ENCODE measurements at places on chromosomes 16 and 17. TPM values are rescaled to one million over a fixed set of nuclear protein-coding genes. Genes with fewer than 3 reads are reported as not detected.

SNX20 gene
- polyA plus RNA-seq = 18.1 TPM

HSD17B2 gene
- not detected for polyA plus RNA-seq

TEDC2 gene
- 42.0 TPM for polyA plus RNA-seq

WNK4 gene
- not detected for polyA plus RNA-seq

SCGB1C2 gene
- not detected for polyA plus RNA-seq

CDC42EP4 gene
- 3.8 TPM for polyA plus RNA-seq

- DNase-seq = no peak
- no peaks in the 10 kb centered on the region for H3K36me3 ChIP-seq
- no peak overlapping the region for H3K27ac ChIP-seq
- H3K4me1 ChIP-seq = no peaks in the 10 kb centered on the region
- no peak overlapping the region for H3K4me3 ChIP-seq
These were observed 60.3 kb upstream of the CIBAR2 start for GRCh38 chr16:85172455-85173145.

DNA sequence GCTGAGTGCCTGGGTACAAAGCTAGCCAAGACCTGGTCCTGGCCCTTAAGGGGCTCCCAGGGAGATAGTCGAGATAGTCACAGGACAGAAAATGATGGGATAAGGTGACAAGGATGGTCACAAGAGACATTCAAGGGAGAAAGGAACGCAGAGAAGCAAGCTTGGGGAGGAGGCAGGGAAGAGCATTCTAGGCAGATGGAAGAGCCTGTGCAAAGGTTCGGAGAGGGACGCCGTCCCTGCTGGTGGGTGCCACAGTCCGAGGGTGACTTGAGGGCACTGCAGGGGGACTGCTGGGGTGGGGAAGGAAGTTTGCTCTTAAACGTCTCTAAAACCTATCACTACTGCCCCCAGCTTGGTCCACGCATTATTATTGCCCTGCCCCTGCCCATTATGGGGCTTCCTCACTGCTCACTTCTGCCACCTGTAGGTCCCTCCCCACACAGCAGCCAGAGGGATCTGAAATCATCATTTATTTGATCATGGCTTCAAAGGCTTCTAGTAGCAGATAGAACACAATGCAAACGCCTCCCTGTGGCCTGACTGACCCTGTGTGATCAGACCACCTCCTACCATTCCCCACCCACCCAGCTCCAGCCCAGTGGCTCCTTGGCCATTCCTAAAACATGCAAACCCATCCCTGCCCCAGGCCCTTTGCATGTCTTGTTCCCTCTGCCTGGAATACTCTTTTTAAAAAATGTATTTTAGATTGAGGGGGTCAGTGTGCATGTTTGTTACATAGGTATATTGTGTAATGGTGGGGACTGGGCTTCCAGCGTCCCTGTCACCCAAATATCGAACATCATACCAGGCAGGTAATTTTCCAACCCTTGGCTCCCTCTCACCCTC, 60.3 kb downstream of the RMI2 start:
- H3K4me1 ChIP-seq = no peaks in the 10 kb centered on the region
- no peaks in the 10 kb centered on the region for H3K27me3 ChIP-seq
- DNase-seq = no peak
- H3K27ac ChIP-seq = no peak overlapping the region
- no peaks in the 10 kb centered on the region for H3K36me3 ChIP-seq

DNA sequence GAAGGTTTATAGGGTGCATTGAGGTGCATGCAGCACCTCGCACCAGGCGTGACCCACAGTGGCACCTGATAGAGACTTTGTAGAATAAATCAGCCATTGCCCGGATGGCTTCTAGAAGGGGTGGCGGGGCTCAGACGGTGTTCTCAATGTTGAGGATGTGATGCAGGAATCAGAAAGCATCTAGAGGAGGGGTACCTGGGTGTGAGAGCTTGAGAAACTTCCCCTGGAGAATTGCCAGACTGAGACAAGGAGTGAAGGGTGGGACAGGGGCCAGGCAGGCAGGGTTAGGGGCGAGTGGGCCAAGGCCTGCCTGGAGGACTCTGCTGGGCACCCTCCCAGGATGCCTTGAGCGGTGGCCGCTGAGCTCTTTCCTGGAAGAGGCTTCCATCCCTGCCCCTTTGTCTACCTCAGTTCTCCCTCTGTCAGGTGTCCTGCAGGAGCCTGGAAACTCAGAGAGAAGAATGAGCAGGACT, 9.3 kb upstream of the ADGRG1 start:
- no peak overlapping the region for H3K27ac ChIP-seq
- no peaks in the 10 kb centered on the region for H3K4me1 ChIP-seq
- no peak for DNase-seq
- H3K4me3 ChIP-seq = no peak overlapping the region
- no peaks in the 10 kb centered on the region for H3K27me3 ChIP-seq

DNA sequence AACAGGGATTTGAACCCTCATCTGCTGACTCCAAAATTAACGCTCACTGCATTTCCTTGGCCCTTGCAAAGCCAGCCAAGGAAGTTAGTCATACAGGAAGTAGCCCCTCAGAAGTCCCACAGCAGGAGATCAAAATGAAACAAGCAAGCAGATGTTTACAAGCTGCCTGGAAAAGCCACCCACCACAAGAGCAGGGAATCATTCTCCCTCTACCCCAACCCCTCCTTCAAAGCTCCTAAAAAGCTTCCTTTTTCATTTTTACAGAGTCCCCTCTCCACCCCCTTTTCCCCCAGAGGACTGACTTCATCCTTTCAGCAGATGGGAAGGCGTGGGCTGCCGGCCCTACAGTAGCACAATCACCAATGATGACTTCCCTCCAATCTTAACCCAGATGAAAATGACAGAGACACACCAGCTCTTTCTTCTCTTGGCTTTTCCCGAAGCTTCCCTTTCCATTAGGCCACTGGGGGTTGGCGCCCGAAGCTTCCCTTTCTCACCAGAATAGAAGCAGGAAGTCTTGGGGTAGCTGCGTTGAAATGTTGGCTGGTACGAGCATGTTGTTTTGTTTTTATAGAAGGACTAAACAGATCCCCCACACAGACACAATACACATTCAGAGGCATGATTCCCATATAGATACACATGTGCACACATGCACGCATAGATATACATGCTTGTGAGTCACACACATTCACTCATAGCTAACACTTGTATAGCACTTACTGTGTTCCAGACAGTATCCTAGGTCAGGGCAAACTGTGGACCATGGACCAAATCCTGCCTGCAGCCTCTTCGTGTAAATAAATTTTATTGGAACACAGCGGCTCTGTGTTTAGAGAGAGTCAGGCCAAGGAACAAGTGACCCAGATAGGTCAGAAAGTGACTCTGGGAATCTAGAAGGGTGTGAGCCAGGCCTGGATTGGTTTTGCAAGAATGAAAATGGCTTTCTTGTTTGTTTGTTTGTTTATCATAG, 17.4 kb downstream of the ITPRIPL2 start:
- H3K4me1 ChIP-seq = peaks cover 73% of the 10 kb centered on the region
- peak overlapping the region; percentile 29 for H3K27ac ChIP-seq
- H3K4me3 ChIP-seq = peak overlapping the region; percentile 10
- no peaks in the 10 kb centered on the region for H3K36me3 ChIP-seq
- DNase-seq = no peak
- H3K27me3 ChIP-seq = no peaks in the 10 kb centered on the region

DNA sequence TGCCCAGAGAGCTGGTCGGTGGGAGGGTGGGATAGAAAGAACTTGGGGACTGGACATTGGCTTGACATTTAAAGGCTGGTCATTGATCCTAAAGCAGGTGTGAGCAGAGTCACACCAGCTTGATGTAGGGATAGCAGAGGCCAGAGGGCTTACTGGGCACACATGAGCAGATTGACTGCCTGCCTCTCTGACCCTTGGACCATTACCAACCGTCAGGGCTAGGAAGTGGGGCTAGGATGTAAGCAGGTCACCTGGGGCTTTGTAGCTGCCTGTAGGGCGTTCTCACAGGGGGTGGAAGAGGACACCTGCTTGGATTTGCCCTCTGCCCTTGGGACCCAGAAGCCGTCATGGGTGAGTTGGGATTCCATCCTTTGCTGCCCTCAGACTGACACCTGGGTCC, 11.1 kb upstream of the SMPD3 start:
- H3K27me3 ChIP-seq = no peaks in the 10 kb centered on the region
- no peak overlapping the region for H3K4me3 ChIP-seq
- no peak overlapping the region for H3K27ac ChIP-seq
- DNase-seq = no peak
- no peaks in the 10 kb centered on the region for H3K36me3 ChIP-seq

GRCh38 chr16:79589601-79590102, 10.9 kb downstream of the MAF start:
- no peak overlapping the region for H3K4me3 ChIP-seq
- DNase-seq = no peak
- H3K36me3 ChIP-seq = no peaks in the 10 kb centered on the region

DNA sequence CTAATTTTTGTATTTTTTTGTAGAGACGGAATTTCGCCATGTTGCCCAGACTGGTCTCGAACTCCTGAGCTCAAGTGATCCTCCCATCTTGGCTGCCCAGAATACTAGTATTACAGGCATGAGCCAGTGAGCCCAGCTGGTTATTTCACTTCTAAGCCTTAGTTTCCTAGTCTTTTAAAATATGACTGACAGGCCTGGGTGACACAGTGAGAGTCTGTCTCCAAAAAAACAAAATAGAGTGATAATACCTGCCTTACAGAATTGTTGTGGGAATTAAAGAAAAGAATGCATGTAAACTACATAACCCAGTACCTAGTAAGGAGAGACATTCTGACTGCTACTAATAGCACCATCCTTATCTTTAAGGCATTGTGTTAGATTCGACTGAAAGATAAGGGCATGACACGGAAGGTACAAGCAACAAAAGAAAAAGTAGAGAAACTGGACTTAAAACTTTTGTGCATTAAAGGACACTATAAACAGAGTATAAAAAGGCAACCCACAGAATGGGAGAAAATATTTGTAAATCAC, 11.6 kb downstream of the TOM1L2 start:
- peak overlapping the region; percentile 63 for H3K27ac ChIP-seq
- H3K27me3 ChIP-seq = no peaks in the 10 kb centered on the region
- no peaks in the 10 kb centered on the region for H3K36me3 ChIP-seq
- H3K4me1 ChIP-seq = peaks cover 23% of the 10 kb centered on the region
- no peak for DNase-seq

DNA sequence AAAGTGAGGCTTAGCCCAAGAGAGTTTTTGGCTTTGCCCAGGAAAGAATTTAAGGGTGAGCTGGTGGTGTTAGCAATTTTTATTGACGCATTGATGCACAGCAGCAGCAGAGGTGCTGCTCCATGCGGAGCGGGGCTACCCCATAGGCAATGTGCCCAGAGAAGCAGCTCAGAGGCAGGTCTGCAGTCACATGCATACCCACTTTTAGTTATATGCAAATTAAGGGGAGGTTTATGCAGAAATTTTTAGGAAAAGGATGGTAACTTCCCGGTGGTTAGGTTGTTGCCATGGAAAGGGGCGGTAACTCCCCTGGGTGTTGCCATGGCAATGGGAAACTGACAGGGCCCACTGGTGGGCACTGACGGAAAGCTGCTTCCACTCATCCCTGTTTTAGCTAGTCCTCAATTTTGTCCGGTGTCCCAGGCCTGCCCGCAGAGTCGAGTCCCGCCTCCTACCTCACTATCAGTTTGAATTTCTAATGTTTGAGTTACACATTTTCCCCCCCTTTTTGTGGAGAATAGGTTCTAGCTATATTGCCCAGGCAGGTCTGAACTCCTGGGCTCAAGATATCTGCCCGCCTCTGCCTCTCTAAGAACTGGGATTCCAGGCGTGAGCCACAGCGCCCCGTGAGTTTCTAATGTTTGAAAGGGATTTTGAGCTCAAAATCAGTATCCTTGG, 10.4 kb upstream of the GJD3 start:
- H3K27me3 ChIP-seq = no peaks in the 10 kb centered on the region
- H3K27ac ChIP-seq = no peak overlapping the region
- no peaks in the 10 kb centered on the region for H3K36me3 ChIP-seq
- DNase-seq = no peak
- no peak overlapping the region for H3K4me3 ChIP-seq
- no peaks in the 10 kb centered on the region for H3K4me1 ChIP-seq

GRCh38 chr17:17676752-17677151, 4.5 kb upstream of the RAI1 start:
- H3K36me3 ChIP-seq = no peaks in the 10 kb centered on the region
- no peak overlapping the region for H3K27ac ChIP-seq

DNA sequence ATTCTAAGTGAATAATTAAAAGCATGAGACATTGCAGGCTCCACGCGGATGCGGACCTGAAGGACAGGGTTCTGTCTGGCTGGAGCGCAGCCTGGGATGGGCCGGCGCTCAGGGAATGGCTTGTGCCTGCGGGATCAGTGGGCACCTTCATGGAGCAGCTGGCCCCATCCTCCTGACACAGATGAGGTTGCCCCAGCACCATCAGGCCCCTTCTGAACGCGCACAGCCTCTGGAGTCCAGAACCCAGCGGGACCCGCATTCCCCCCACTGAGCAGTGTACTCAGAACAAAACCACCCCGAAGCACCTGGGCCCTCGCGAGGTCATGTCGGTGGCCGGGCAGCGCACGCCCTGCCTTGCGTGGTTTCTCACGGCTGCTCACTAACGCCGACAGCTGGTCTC, 70.5 kb upstream of the CHMP6 start:
- DNase-seq = no peak
- no peak overlapping the region for H3K27ac ChIP-seq
- no peaks in the 10 kb centered on the region for H3K4me1 ChIP-seq
- H3K27me3 ChIP-seq = no peaks in the 10 kb centered on the region
- H3K4me3 ChIP-seq = no peak overlapping the region

DNA sequence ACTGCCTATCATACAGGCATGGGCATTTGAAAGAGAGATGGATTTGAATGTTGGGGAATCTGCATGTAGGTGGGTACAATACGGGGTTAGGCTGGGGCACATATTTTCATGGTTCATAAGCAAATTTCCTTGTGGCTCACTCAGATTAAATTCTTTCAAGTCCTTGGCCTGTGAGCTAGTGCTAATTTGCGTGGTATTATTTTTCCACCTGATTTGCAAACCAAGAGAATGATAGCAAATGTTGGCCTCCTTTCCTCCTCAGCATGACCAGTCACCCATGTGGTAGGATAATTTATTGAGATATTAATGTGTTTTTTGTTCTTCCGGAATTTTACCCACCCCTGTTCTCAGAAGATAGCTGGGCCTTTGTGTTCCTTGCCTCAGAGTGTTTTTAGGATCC, 22.9 kb downstream of the FAM20A start:
- H3K36me3 ChIP-seq = no peaks in the 10 kb centered on the region
- no peaks in the 10 kb centered on the region for H3K4me1 ChIP-seq
- H3K27ac ChIP-seq = no peak overlapping the region
- DNase-seq = no peak

- H3K27me3 ChIP-seq = no peaks in the 10 kb centered on the region
- no peak for DNase-seq
- no peaks in the 10 kb centered on the region for H3K4me1 ChIP-seq
- no peaks in the 10 kb centered on the region for H3K36me3 ChIP-seq
These were observed 11.3 kb upstream of the GCSH start for GRCh38 chr16:81107511-81107910.

GRCh38 chr16:18833707-18834505, 32.6 kb upstream of the ARL6IP1 start:
- no peak overlapping the region for H3K4me3 ChIP-seq
- peaks cover 37% of the 10 kb centered on the region for H3K36me3 ChIP-seq
- no peaks in the 10 kb centered on the region for H3K4me1 ChIP-seq
- H3K27me3 ChIP-seq = no peaks in the 10 kb centered on the region
- H3K27ac ChIP-seq = no peak overlapping the region
- DNase-seq = no peak

- no peaks in the 10 kb centered on the region for H3K27me3 ChIP-seq
- no peak for DNase-seq
- H3K36me3 ChIP-seq = no peaks in the 10 kb centered on the region
- H3K4me1 ChIP-seq = no peaks in the 10 kb centered on the region
- no peak overlapping the region for H3K4me3 ChIP-seq
- no peak overlapping the region for H3K27ac ChIP-seq
These were observed 627.6 kb downstream of the MAF start for GRCh38 chr16:78972986-78973385.
